ENCODE measurements at places on chromosomes 6 and 20.

DNA sequence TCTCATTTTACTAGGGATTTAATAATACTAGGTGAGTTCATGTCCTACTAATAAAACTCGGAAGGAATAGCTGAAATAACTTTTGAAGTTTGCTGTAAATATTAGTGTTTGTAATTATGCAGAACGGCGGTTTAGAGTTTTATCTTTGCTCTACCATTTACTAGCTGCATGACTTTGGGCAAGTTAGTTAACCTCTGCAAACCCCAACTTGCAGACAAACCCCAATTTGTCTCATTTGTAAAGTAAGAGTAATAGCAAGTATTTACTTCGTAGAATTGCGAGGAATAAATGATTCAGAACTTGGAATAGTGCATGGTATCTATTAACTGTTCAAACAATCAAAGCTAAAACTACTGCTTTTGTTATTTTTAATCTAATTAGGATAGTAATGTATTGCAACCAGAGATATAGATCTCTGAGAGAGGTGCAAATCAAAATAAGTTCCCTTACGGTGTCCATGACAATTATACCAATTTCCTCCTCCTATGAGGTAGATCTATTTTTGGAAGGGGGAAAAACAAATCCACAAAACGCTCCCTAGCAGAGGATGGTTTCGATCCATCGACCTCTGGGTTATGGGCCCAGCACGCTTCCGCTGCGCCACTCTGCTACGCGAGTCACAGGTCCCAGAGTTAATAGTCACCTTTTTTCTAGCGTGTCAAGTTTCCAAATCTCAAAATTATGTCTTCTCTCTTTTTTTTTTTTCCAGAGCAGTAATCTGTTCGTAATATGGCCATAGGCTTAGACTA is 35.1 kb upstream of the BTN3A2 start:
- peak; percentile 56 for DNase-seq

DNA sequence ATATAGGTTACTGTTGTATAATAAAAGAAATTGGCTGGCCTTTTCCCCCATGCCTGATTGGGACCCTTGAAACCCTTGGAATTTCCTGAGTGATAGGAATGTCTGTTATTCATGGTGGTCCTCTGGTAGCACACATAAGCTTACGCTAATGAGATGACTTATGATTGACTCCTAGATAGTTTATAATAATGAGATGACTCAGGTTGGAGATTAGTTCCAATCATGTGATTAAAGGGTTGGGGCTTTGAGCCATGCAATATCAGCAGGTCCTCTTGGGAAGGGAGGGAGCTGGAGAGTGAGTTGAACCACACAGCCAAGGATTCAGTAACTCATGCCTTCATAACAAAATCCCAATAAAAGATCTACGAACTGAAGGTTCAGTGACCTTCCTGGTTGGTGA is 407.6 kb upstream of the MANEA start:
- DNase-seq = no peak

DNA sequence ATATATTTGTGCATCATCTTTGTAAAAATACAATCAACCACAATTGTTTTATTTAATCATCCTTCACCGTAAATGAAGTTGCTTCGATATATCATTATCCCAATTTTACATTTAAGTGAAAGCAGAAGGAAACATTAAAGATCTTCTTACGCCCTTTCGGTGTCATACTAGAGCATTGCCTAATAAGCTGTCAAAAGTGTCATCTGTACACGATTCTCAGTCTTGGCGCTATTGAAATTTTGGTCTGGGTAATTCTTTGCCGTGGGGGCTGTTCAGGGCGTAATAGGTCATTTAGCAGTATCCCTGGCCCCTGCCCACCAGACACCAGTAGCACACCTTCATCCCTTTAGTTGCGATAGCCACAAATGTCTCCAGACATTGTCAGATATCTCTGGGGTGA is 40.4 kb upstream of the TMEM170B start:
- DNase-seq = peak; percentile 76

DNA sequence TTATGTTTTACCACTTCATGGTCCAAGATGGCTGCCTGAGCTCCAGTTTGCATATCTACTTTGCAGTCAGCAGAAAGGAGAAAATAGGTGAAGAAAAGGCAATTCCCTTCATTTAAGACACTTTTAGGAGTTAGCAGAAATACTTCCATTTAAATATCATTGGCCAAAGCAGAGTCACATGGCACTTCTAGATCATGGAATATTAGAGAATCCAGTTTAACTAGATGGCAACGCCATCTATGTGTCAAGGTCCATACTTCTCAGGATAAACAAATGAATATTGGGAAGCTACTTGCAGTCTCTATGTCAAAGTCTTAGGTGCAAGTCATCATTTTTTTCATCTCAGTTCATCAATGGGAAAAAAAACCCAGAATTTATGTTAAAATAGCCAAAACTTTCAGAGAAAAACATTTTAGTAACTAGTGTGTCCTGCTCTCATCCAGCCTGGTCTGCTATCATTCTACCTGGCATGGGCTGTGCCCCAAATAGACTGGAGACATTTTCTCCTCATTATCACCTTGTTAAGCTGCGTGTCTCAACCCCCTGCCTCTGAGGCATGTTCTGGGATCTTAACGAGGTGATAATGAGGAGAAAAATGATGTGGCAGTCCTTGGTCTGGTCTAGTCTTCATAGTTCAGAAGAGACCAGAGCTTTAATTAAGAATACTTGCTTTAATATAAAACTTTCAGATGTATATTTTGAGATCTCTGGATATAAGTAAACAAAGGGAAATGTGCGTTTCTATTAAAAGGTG is 227.3 kb downstream of the TBX18 start:
- DNase-seq = no peak

GRCh38 chr6:138555421-138555988 is 56.2 kb upstream of the NHSL1 start:
- DNase-seq = no peak

GRCh38 chr20:51856432-51856831 is 54.1 kb upstream of the SALL4 start:
- no peak for DNase-seq

All from CD14-positive monocyte (primary cell).